Karpas-422 (cell line): ENCODE measurements at places on chromosomes 2 and 18. TPM values are rescaled to one million over a fixed set of nuclear protein-coding genes. Genes with fewer than 3 reads are reported as not detected.

The GPC1 gene
- 0.60 and 0.87 TPM in 2 replicates for total RNA-seq

The ZNF521 gene
- not detected in 2 replicates for total RNA-seq

The HAAO gene
- not detected in 2 replicates for total RNA-seq

The PROM2 gene
- total RNA-seq: 0.07 and 0.72 TPM in 2 replicates

The GCG gene
- not detected in 2 replicates for total RNA-seq

The CIDEA gene
- total RNA-seq: not detected in 2 replicates

The SATB2 gene
- total RNA-seq: 1.7 and 5.7 TPM in 2 replicates

The ONECUT2 gene
- not detected in 2 replicates for total RNA-seq

The HJURP gene
- 16.5 and 29.0 TPM in 2 replicates for total RNA-seq

The FAM124B gene
- total RNA-seq: not detected in 2 replicates

The SERPINB10 gene
- total RNA-seq: not detected in 2 replicates

The SPP2 gene
- not detected in 2 replicates for total RNA-seq

The HDAC4 gene
- total RNA-seq: 8.5 and 16.5 TPM in 2 replicates

The CD207 gene
- total RNA-seq: not detected in 2 replicates

The TMEFF2 gene
- not detected in 2 replicates for total RNA-seq

The MRO gene
- total RNA-seq: 3.2 and 4.9 TPM in 2 replicates

The TMEM169 gene
- not detected in 2 replicates for total RNA-seq

The EMILIN1 gene
- 0.47 TPM in 1 of 2 replicates, not detected in the other for total RNA-seq

The CHRND gene
- not detected in 2 replicates for total RNA-seq

The ZNF519 gene
- 6.5 and 29.0 TPM in 2 replicates for total RNA-seq

The TNFAIP6 gene
- total RNA-seq: not detected in 2 replicates

The TEX261 gene
- 62.8 and 69.2 TPM in 2 replicates for total RNA-seq

The KLHL41 gene
- total RNA-seq: 0.07 TPM in 1 of 2 replicates, not detected in the other

The STARD6 gene
- total RNA-seq: 0.47 TPM in 1 of 2 replicates, not detected in the other

The RAB3GAP1 gene
- total RNA-seq: 48.2 and 84.6 TPM in 2 replicates

The EIF2AK3 gene
- total RNA-seq: 10.7 and 18.4 TPM in 2 replicates

The WNT6 gene
- 7.8 and 7.9 TPM in 2 replicates for total RNA-seq

The UGT1A7 gene
- total RNA-seq: 0.18 TPM in 1 of 2 replicates, not detected in the other

The NAT8 gene
- total RNA-seq: not detected in 2 replicates

The C2orf80 gene
- not detected in 2 replicates for total RNA-seq

The SCN7A gene
- not detected in 2 replicates for total RNA-seq

The SLC4A3 gene
- total RNA-seq: not detected in 2 replicates

The KLHL30 gene
- total RNA-seq: not detected in 2 replicates

The TRIM54 gene
- not detected in 2 replicates for total RNA-seq

The CXCR4 gene
- 0.97 and 2.1 TPM in 2 replicates for total RNA-seq

The SOWAHC gene
- total RNA-seq: not detected in 2 replicates

The SLC8A1 gene
- total RNA-seq: not detected in 2 replicates

The RASGRP3 gene
- 15.3 and 19.3 TPM in 2 replicates for total RNA-seq

The DSC2 gene
- total RNA-seq: not detected in 2 replicates

The TUBB6 gene
- 0.48 TPM in 1 of 2 replicates, not detected in the other for total RNA-seq

The IL18RAP gene
- 1.2 and 4.4 TPM in 2 replicates for total RNA-seq
